ENCODE measurements at places on chromosomes 2 and 18.

GRCh38 chr2:3483227-3483985, 35.9 kb downstream of the ADI1 start:
- no peak for DNase-seq

DNA sequence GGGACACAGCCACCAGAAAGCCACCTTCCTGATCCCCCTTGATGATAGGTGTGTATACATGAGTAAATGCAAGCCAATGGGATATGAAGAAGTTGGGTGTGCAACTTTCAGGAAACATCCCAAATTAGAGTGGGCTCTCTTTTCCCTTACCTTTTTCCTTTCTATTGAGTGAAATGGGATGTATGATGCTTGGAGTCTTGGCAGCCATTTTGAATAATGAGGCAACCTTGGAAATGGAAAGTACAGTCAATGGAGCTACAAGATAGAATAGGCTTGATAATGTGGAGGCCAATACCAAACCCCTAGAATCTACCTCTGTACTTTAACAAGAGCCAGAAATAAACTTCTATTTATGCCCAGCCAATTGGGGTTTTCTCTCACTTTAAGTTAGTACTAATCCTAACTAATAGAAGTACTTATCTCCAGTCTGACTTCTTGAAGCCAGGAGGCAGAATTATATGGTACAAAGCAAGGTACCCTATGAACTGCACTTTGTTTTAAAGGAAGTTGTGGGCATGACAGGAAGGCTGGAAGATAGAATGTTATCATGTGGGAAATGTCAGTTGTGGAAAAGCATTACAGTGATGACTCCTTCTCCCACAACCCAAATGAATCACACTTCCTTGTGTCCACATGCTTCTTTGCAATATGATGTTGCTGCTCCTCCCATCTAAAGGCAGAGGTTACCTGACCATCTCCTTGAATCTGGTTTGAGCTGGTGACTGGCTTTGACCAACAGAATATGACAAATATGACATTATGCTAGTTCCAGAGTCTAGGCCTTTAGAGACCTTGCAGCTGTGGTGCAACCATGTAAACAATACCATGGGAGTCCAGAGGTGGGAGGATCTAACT, 12.9 kb upstream of the NABP1 start:
- peak; percentile 21 for DNase-seq

DNA sequence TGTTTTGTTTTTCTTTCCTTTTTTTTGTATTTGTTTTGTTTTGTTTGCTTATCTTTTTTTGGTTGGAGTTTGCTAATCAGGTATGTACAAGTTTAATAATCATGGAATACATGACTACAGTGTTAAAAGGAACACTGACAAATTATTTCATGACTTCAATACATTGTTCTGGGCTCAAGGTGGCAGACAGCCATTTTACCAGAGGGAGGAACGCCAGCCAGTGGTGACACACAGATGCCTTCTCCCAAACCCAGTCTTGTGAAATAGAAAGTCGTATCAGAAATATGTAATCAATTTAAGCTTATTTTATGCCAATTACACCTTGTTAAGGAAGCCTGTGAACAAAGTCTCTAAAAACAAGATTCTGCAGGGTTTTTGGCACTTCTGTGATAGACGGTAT, 264.0 kb upstream of the EPHA4 start:
- DNase-seq, result no peak

GRCh38 chr18:46764586-46764985, 7.7 kb upstream of the ST8SIA5 start:
- DNase-seq, result no peak

DNA sequence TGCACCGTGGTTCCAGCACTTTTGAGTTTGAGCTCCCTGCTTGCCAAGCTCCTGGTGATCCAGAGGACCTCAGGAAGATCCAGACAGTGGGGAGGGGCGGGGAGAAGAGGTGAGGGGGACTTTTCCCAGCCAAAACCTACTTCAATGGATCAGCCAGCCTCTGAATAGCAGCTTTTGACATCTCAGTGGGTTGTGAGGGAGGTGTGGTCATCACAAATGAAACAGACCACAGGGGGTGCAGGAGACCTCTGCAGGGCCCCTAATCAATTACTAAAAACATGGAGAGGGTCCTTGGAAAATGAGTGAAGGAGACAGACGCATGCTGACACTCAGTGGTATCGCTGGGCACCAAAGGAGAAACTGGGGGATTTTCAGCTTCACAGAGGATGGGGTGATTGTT, 372.7 kb downstream of the ZNF521 start:
- no peak for DNase-seq

GRCh38 chr2:12116228-12116750, 369.9 kb downstream of the LPIN1 start:
- no peak for DNase-seq

Data from HL-60 (cell line).